Posterior vena cava (tissue), 2 donors: ENCODE measurements at places on chromosomes 11 and 22. TPM values are rescaled to one million over a fixed set of nuclear protein-coding genes. Genes with fewer than 3 reads are reported as not detected.

GALR3 gene
- total RNA-seq: not detected

BBOX1 gene
- total RNA-seq: not detected

GRCh38 chr11:34234086-34234740 is 123.6 kb downstream of the ABTB2 start:
- DNase-seq: no peak

DNA sequence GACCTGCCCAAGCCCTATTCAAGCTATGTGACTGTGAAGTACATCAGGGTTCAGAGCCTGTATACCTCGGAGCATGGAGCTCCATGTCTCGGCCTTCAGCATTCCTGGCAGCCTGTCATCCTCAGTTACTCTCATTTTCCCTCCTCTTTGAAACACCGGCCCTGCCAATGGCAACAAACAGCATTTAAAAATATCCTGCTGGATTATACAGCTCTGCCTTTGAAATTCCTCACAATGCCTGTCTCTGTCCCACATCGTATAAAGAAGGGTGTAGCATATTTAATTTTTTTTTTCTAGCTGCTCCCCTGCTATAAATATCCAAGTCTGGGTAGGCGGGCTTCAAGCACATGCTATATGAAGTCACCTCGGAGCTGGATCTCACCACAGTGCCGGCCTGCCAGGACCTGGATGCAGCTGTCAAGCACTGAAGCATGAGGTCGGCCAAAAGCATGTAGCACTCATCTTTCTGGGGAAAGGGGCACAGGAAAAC is 11.8 kb downstream of the ABTB2 start:
- no peak for DNase-seq

DNA sequence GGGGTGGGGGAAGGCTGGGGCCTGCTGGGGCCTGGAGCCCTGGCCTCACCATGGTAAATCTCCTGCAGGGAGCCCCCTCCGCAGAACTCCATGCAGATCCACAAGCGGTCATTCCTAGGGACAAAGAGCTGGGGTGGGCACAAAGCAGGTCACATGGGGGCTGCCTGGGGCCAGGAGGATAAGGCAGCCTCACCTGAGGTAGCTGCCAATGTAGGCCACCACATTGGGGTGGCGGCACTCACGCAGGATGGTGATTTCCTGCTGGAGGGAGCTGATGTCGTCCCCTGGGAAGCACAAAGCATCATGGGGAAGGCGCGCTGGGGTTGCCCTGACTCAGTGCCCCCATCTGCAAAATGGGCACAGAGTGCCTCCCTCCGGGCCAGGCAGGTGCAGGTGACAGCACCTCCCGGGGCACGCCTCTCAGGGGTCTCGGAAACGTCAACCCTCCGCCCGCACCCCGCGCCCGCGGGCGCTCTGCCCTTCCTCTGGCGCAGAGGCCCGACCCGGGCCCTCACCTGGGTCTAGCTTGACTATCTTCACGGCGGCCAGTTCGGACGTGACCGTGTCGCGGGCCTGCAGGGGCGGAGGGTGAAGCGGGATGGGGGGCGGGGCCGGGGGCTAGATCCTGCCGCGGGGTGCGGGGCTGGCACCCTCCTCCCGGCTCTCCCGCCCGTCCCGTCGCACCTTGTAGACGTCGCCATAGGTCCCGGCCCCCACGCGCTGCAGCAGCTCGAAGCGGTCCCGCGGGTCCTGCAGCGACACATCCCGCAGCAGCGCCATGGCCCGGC is 450 bp downstream of the MAP4K2 start:
- no peak for DNase-seq

GRCh38 chr11:2531277-2531986 is 86.6 kb downstream of the KCNQ1 start:
- DNase-seq: peak; percentile 91

- DNase-seq: peak; percentile 88
Observed at GRCh38 chr22:29202212-29203192, 3.2 kb upstream of the EMID1 start.

DNA sequence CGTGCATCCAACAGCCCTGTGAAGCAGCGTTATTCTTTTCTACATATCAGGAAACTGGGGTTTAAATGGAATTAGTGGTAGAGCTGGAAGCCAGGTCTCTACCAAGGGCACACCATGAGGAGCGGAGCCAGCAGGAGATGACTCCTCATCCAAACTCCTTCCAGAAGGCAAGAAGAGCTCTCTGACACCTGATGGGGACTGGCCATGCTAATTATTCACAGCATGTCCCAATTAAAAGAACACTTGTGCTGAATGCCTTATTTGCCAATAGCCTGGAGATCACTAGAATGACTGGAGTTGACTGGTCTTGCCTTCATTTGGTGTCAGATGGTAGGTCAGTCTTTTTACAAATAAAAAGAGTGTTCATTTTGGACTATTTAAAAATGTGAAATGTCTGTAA is 32.9 kb upstream of the SLN start:
- no peak for DNase-seq

DNA sequence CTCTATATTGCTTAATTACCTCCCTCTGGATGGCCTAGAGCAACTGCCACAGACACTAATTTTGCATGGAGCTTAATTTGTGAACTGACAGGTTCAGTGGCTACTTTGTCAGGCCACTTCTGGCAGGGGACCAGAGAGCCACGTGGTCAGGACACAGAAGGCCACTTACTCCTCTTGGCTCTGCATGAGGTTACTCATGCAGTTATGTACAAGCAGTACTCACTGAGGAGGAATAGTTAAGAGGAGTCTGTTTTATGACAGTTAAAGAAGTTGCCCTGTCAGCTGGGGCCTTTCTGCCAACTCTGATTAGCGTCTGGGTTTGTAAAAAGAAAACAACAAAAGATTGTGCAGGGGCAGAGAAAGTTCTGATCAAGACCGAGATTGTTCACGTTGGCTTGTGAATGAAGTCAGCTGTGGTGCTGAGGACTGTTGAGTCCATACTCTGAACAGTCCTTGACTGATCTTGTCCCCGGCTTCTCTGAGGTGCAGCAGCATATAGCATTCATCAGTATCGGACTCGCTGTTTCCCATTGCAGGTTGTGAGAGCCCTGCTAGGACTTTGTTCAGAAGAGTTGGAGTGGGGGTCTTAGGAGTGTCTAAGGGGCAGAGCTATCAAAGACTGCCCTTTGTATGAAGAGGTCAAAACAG is 41.4 kb downstream of the PPFIBP2 start:
- no peak for DNase-seq

GRCh38 chr11:14370496-14370895 is 11.5 kb upstream of the RRAS2 start:
- no peak for DNase-seq

GRCh38 chr11:111378185-111378860 is 752 bp downstream of the POU2AF1 start:
- DNase-seq: no peak
